Uterus (tissue), 4 donors: ENCODE measurements at places on chromosomes 11 and 22. TPM values are rescaled to one million over a fixed set of nuclear protein-coding genes. Genes with fewer than 3 reads are reported as not detected.

GRCh38 chr11:64352099-64352994, 6.6 kb upstream of the RPS6KA4 start:
- DNase-seq = no peak
- H3K27ac ChIP-seq = no peak overlapping the region
- no peaks in the 10 kb centered on the region for H3K4me1 ChIP-seq
- H3K36me3 ChIP-seq = no peaks in the 10 kb centered on the region
- no peaks in the 10 kb centered on the region for H3K27me3 ChIP-seq

DNA sequence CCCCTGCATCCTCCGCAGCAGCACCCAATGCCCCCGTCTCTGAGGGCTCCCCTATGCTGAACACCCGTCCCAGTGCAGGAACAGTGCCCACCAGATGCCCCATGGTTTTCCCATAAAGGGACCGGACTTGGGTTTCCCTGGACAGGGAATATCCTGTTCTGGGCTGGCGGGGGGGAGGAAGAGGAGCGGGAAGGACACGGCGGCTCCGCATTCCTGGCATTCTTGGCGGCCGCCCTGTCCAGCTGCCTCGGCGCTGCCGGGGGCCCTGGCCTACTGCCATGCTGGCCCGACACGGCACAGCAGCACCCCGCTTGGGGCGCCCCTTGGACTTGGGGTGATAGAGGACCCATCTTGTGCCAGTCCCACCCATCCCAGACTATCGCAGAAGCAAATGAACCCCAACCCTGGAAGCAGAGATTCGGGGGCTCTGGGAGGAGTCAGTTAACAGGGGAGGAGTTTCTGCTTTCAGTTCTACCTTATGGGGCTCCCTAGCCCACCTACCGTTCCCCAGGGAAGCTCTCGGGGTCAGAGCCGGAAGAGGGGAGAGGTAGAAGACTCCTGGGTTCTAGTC, 23.7 kb upstream of the CBX7 start:
- DNase-seq = peak; percentile 72
- peaks cover 44% of the 10 kb centered on the region for H3K4me1 ChIP-seq
- no peaks in the 10 kb centered on the region for H3K36me3 ChIP-seq
- H3K27ac ChIP-seq = peak overlapping the region; percentile 81

- no peak for DNase-seq
- H3K27me3 ChIP-seq = no peaks in the 10 kb centered on the region
- no peaks in the 10 kb centered on the region for H3K4me1 ChIP-seq
- H3K27ac ChIP-seq = no peak overlapping the region
- H3K4me3 ChIP-seq = no peak overlapping the region
- H3K36me3 ChIP-seq = no peaks in the 10 kb centered on the region
Observed at GRCh38 chr11:8584082-8584481, 9.9 kb downstream of the STK33 start.

DNA sequence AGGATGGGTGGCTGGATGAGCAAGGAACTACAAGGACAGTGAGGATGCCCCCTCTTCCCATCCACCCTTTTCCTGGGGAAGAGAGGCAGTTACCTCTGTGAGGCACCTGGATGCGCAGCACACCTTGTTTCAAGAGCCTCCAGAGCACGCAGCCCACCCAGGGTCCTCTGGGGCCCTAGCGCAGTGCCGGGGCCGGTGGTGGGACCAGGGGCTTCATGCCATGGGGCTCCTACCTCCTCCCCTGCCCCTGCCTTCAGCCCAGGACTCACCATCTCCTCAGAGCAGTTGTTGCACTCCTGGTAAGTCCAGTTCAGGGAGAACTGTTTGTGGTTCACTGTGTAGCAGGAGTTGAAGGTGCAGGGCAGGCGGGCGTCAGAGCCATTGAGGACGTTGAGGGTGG, 8.1 kb downstream of the SCN2B start:
- no peaks in the 10 kb centered on the region for H3K27me3 ChIP-seq
- no peaks in the 10 kb centered on the region for H3K4me1 ChIP-seq
- H3K4me3 ChIP-seq = no peak overlapping the region
- DNase-seq = no peak

OR52E6 gene
- total RNA-seq = not detected

DNA sequence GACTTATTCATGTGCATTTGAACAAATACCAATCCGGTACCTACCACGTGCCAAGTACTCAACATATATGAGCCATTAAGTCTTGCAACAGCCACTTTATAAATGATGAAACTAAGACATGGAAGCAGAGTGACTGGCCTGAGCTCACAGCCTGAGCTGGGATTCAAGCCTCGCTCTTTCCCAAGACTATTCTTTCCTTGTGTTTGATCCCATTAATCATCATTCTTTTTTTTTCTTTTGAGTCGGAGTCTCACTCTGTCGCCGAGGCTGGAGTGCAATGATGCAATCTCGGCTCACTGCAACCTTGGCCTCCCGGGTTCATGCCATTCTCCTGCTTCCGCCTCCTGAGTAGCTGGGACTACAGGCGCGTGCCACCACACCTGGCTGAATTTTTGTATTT, 119.3 kb downstream of the ABTB2 start:
- no peaks in the 10 kb centered on the region for H3K36me3 ChIP-seq
- DNase-seq = no peak

- no peaks in the 10 kb centered on the region for H3K36me3 ChIP-seq
- no peak for DNase-seq
Observed at GRCh38 chr22:33167998-33168790, 110.0 kb upstream of the SYN3 start.

GSTT2B gene
- total RNA-seq = 4.7 TPM

DNA sequence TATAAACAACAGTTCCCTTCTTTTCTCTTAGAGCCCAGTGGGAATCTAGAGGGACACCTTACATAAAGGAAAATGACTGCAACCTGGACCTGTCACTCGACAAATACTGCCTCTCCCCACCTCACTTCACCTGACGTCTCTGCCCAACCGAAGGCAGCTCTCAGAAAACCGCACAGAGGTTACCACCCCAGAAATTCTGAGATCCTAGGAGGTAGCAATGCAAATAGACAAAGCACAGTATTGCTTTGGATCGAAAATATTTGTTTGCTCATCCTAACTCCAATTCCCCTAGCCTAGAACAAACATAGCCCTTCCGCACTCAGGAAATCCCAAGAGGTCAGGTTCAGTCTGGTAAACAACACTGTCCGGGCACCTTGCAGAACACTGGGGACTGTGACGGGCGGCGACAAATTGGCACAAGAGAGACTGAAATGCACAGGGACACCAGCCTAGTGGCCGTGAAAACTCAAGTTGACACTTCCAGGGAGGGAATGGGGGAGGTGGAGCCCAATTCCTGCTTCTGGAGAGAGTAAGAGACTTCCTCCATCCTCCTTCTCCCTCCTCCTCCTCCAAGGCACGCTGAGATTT, 420 bp upstream of the TRIM44 start:
- peak overlapping the region; percentile 84 for H3K27ac ChIP-seq
- no peak for DNase-seq
- no peaks in the 10 kb centered on the region for H3K36me3 ChIP-seq
- no peaks in the 10 kb centered on the region for H3K4me1 ChIP-seq

DNA sequence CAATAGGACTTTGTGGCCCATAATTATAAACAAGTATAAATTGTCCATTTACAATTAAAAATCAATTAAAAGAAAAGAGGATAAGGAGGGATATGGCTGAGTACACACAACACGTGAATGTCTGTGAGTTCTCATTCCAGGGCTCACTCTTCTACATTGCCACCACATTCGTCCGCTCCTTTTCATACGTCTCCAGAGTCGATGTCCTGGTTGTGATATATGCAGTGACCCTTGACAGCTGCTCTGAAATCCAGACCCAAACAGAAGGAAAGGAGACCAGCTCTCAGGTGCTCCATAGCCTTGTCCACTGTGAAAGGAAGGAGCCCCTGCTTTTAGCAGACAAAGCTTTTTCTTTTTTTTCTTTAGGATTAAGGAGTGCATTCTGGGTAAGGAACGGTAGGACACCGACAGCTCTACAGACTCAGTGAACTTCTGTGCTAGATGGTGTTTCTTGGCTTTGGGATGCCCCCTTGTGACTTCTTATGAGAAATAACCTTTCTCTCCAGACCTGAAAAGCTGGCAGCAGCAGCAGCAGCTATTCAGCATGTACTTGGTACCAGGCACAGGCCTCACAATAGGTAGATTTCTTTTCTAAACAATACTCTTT, 19.7 kb upstream of the DNAJB13 start:
- no peaks in the 10 kb centered on the region for H3K27me3 ChIP-seq
- H3K27ac ChIP-seq = no peak overlapping the region
- H3K4me1 ChIP-seq = no peaks in the 10 kb centered on the region
- no peak for DNase-seq
- no peak overlapping the region for H3K4me3 ChIP-seq
- H3K36me3 ChIP-seq = no peaks in the 10 kb centered on the region

- H3K4me1 ChIP-seq = no peaks in the 10 kb centered on the region
- DNase-seq = no peak
- no peak overlapping the region for H3K27ac ChIP-seq
- no peaks in the 10 kb centered on the region for H3K36me3 ChIP-seq
- no peak overlapping the region for H3K4me3 ChIP-seq
- no peaks in the 10 kb centered on the region for H3K27me3 ChIP-seq
Observed at GRCh38 chr22:46935506-46936377, 173.3 kb downstream of the TBC1D22A start.

DNA sequence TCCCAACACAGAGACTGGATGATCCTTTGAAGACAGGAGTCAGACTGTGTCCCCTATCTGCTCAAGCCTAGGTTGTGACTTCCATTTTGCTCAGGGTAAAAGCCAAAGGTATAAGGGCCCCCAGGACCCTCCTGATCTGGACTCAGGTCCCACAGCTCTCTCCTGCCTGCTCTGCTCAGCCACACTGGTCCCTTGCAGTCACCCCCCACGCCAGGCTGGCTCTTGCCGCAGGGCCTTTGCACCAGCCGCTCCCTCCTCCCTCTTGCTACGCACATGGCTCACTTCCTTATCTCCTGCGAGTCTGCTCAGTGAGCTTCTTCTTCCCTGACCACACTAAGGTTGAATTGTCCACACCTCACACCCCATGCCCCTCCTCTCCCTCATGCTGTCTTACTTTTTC, 28.4 kb upstream of the CACNG2 start:
- no peak overlapping the region for H3K27ac ChIP-seq
- no peaks in the 10 kb centered on the region for H3K36me3 ChIP-seq
- H3K4me1 ChIP-seq = no peaks in the 10 kb centered on the region
- no peak for DNase-seq

DNA sequence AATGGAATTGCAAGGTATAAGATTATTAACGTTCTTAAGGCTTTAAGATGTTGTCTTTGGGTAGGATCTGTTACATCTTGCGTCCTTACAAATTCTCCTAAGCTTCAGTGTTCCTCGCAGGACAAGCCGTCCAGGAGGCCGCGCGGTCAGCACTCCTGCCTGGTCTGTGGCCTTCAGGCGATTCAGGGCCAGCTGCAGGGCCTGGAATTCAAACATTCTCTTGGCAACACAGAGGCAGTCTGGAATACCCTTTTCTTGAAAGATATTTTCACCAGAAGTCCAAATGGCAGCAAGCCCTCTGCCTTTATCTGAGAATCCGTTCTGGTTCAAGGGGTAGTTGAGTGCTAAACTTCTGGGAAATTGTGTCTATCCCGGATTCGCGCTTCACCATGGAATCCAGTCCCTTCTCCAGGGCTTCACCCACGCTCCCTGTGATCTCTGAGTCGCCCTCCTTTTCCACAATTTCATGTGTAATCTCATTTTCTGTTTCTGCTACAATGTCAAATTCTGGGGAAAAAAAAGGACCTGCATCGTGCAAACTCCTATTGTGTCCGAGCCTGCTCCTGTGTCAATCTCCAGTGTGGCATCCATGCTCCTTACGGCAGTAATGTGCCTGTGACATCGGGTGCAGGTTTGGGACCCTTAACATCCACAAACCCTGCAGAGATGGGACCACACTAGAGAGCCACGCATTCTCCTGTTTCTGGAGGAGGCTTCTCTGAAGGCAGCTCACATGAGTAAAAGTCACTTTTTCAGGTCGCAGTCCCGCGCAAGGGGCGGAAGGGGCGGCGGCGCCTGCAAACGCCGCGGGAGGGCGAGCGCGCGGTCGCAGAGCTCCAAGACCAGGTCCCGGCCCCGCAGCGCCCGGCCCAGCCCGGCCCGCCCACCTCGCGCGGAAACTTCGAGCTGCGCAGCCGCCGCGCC, 25.4 kb upstream of the SORL1 start:
- H3K27ac ChIP-seq = no peak overlapping the region
- no peaks in the 10 kb centered on the region for H3K4me1 ChIP-seq
- no peaks in the 10 kb centered on the region for H3K27me3 ChIP-seq
- H3K36me3 ChIP-seq = no peaks in the 10 kb centered on the region
- peak overlapping the region; percentile 15 for H3K4me3 ChIP-seq

DNA sequence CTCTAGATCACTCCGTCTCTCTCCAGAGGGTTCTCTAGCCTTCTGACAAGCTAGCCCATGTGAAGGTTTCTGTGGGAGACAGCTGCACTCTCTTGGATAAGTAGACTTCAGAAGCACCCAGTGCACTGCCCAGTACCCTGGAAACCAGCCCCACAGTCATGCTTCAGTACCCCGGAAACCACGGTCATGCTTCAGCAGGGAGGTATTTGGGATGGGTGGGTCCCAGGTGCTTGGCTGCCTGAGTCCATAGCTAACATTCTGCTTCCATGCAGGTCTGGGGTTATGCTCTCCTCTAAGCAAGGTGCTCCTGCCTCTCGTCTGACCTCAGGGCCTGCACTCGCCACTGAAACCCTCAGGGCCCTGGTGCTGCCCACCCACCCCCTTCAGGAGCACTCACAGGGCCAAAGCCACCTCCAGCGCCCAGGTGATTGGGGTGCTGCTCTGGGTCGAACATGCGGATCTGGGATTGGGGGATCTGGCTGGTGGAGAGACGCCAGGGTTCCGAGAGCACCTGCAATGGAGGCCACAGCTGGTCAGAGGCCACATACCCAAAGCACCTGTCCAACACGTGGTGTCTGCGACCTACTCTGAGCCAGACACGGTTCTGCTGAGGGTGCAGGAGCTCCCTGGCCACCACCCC, 7.3 kb upstream of the SYCE3 start:
- H3K36me3 ChIP-seq = no peaks in the 10 kb centered on the region

GRCh38 chr11:98703779-98704556, 316.8 kb upstream of the CNTN5 start:
- no peak for DNase-seq
- H3K27ac ChIP-seq = no peak overlapping the region

LINC01488 gene
- not detected for total RNA-seq

DNA sequence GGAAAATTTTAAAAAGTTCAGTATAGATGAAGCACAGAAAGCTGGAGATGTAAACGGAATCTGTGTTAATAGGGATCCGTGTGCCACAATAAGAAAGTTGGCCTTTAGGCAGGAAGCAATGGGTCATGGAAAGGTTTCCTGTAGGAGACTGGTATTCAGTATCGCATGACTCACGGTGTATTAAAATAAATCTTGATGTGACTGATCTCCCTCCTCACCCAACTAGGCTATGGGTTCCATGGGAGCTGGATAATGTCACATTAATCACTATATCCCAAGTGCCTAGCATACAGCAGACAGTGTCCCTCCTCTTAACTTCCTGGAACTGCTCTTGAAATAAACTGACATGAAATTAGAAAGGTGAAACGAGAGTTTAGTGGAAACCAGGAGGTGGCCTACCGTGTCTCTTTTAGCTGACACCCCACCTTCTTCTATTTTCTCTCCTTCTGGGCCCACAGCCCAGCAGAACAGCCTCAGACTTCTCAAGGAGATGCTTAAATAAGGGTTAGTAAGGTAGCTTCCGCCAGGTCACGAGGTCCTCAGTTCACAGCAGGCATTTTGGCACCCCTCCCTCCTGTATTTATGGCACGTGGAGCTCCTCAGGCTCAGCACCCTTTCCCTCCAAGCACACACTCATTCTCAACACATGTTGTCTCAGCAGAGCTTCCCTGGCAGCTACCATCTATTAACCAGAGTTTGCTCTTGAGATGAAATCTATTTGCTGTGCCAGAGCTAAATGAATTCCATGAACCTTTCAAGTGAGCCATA, 118.8 kb downstream of the NXPE2 start:
- no peak for DNase-seq
- H3K27ac ChIP-seq = no peak overlapping the region
- H3K27me3 ChIP-seq = no peaks in the 10 kb centered on the region
- no peaks in the 10 kb centered on the region for H3K36me3 ChIP-seq
- no peak overlapping the region for H3K4me3 ChIP-seq
- peaks cover 5% of the 10 kb centered on the region for H3K4me1 ChIP-seq
